Left ventricle myocardium superior (tissue), 1 donor: ENCODE measurements at places on chromosomes 6 and 20.
A peak's percentile ranks its signal among the peaks of the same experiment; 100 is the strongest.

- no peak for DNase-seq
Observed at GRCh38 chr6:105058846-105059245, 101.9 kb downstream of the LIN28B start.

DNA sequence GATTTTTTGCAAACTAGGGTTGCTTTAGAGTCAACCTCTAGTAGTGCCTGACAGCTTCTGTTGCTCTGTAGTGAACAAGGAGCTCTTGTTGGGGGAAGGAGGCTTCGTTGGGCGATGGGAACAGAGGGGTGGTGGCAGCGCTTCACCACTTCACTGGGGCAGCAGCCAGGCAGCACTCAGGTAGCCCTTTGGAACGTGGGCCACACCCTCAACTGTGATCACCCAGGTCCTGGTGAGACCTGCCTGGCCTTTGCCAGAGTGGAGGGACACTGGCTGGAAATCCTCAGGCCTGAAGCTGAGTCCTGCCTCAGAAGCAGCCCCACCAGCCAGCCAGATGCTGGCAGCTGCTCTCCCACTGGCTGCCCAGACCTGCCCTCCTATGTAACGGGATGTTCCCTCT lies 10.4 kb upstream of the EDN3 start:
- DNase-seq: no peak

DNA sequence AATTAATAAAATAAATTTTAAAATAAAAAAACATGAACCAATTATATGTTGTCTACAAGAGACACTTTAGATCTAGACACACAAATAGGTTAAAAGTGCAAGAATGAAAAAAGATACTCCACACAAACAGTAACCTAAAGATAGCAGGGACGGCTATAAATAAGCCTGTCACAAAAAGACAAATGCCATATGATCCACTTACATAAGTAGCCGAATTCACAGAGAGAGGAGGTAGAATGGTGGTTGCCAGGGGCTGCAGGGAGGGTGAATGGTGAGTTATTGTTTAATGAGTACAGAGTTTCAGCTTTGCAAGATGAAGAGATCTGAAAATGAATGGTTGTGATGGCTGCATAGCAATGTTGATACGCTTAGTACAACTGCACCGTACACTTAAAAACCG lies 32.7 kb downstream of the KATNA1 start:
- DNase-seq: no peak

DNA sequence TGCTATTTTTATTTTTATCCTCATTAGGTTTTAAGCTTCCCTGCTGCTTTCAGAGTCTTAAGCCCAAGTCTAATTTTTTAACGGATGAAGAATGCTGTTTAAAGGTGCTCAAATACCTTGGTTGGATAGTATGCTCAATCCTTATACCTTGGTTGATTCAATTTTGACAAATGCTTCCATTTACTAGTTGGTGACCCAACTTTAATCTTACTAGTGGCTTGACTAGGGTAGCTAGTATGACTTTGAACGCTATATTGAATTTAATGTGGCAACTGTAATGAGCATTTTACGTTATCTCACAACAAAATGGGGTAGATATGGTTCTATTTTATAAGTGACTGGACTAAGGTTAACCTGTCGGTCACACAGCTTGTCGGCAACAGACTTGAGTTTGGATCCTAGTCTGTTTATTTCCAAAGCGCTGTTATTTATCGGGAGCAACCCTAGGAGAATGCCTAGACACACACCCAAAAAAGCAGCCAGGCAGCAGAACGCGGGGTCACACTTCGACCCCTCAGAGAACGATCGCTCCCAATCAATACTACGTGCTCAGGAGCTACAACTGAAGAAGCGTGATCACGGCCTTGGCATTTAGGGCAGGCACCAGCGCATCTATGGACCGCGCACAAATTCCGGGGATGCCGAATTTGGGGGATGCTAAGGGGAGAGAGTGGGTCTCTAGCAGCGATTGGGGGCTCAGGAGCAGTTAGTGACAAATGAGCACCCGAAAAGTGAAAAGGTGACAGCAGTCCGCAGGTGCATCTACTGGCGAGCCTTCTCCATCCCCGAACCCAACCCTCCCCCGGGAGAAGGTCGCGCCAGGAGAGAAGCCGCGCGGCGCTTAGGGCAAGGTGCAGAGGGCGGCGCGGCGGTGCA lies 586 bp upstream of the ALDH5A1 start:
- no peak for DNase-seq

DNA sequence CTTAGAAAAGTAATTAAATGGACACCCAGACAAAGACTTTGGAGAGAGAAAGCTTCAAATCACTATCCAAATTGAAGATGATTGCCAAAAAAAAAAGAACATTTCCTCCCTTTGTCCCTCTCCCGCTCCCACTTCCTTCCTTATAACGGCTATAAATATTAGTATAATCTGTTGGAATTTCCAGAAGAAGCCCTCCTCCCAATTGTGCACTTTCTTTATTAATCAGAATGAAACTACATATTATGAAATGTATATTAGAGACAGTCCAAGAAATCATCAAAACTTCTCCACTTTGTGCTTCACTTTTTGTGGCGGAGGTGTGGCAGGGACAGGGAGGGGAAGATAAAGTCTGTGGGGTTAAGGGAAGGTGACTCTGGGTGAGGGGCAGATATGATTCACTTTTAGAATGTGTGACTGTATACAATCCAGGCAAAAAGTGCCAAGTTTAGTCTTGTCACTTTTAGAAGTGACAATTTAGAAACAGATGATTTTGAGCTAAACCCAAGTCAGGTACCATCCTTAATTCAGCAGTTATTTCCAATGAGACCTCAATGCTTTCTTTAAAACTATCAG lies 195.0 kb upstream of the MARCKS start:
- DNase-seq: no peak

GRCh38 chr20:19492687-19493336 lies 265.2 kb upstream of the RIN2 start:
- no peak for DNase-seq

- no peak for DNase-seq
Observed at GRCh38 chr6:69096681-69097080, 461.6 kb downstream of the ADGRB3 start.

DNA sequence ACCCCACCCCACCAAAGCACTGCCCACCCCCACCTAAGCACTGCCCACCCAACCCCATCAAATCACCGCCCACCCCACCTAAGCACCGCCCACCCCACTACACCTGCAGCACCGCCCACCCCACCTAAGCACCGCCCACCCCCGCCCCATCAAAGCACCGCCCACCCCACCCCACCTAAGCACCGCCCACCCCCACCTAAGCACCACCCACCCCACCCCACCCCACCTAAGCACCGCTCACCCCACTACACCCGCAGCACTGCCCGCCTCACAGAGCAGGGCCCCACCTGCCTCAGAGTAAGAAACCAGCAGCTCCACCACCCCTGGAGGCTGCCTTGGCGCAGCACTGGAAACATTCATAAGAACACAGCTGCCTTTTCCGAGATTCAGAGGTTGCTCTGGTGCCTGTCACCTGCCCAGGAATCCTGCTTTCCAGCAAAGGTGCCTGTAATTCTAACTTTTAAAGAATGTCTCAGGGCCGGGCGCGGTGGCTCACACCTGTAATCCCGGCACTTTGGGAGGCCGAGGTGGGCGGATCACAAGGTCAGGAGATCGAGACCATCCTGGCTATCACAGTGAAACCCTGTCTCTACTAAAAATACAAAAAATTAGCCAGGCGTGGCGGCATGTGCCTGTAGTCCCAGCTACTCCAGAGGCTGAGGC lies 148.2 kb downstream of the BMP7 start:
- no peak for DNase-seq

DNA sequence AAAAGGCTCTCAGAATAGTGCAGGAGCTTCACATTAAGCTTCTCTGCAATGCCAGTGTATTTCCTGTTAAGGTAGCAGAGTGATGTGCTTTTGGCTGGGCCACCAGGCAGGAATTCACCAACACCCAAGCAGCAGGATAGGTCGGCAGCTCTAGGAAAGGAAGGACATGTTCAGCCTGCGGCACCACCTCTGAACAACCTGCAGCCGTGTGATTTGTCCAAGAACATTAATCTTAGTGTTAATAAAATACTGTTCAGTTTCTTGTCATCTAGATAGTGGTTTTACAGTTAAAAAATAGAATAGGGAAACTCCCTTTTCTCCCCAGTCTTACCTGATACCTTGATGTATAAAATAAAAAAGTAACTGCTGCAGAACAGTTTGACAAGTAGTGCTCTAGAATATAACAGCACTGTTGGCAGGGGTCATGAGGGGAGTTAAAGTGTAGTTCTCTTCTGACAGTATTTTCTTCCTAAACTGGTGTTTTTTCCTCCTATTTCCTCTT lies 18.8 kb downstream of the ZNF292 start:
- DNase-seq: peak; percentile 37

GRCh38 chr20:16035576-16035975 lies 537.7 kb downstream of the KIF16B start:
- DNase-seq: no peak

DNA sequence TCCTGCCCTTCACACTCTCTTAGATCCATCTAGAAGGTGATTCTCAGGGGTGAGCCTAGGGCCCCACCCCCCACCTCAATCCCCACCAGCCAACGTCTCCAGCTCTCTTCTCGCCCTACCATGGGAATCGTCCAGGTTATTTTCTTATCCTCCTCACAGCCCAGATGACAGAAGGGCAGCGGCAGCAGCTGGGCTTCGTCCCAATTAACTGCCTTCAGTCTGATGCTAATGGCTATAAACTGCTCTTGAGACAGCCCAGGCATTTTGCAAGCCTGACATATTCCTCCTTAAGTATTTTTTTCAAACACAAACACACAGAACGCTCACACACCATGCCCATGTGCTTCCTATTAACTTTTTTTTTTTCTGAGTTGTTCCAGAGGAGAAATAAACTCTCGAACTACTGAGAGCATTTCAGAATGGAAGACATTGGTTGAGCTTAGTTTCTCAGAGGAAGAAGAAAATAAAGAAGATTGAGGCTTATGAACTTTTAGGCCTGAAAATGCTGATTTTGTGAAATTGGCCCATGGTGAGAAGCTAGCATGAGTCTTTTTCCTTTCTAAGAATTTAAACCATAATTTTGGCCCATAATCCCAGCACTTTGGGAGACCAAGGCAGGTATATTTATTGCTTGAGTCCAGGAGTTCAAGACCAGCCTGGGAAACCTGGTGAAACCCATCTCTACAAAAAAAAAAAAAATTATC lies 124.6 kb downstream of the EYA2 start:
- no peak for DNase-seq

GRCh38 chr20:64138276-64138815 lies 25.9 kb upstream of the MYT1 start:
- DNase-seq: peak; percentile 1

- no peak for DNase-seq
Observed at GRCh38 chr6:86016077-86016476, 373.4 kb upstream of the SYNCRIP start.

- no peak for DNase-seq
Observed at GRCh38 chr20:34363465-34364222, 571 bp downstream of the ITCH start.

DNA sequence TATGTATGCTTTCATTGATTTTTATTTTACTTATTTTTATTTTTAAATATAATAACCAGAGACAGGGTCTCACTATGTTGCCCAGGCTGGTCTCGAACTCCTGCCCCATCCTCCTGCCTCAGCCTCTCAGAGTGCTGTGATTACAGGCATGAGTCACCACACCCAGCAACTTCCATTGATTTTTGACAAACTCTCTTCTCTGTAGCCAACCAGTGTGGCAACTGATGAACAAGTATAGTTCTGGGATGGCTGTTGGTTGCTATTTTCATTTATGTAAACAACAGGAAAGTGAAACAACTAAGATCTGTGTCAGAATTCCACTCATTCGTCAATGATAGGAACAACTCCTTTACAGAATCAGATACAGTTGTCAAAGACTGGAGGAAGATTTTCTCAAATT lies 356.7 kb upstream of the JARID2 start:
- DNase-seq: no peak

- peak; percentile 80 for DNase-seq
Observed at GRCh38 chr20:63791497-63792156, 39.4 kb downstream of the ZBTB46 start.

- DNase-seq: no peak
Observed at GRCh38 chr6:119479860-119480655, 130.5 kb upstream of the MAN1A1 start.

DNA sequence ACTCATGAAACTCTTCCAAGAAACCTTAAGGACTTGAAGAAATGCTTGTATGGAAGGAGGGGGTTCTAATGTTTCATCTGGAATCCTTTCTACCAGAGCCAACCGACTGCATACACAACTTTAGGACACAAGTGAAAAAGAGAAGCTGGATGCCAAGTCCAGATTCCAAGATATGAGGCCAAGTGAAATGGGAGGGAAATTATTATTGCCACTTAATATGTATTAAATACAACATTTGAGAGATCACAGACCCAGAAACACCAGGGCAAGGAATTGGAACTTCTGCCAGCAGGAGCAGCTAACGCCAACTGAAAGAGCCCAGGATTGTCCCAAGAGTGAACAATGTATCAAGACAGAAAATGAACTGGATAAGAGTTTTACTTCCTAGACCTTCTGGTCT lies 144.2 kb downstream of the ARHGAP18 start:
- no peak for DNase-seq

DNA sequence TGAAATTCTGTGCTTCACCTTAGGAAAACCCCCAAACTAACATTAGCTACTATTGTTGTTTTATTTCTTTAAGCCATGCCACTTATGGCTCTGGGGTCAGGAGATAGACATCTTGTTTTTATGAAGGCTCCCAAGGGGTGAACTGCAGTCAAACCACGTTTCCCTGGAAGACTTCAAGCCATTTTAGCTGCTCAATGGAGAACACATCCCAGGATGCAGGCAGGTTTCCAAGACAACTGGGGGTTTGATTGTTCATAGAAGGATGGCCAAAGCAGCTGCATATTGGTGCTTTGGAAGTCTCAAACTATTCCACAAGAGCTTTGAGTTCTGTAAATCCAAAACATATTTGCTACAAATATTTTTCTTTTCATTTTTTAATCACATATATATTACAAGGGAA lies 818.0 kb downstream of the MAFB start:
- DNase-seq: no peak

DNA sequence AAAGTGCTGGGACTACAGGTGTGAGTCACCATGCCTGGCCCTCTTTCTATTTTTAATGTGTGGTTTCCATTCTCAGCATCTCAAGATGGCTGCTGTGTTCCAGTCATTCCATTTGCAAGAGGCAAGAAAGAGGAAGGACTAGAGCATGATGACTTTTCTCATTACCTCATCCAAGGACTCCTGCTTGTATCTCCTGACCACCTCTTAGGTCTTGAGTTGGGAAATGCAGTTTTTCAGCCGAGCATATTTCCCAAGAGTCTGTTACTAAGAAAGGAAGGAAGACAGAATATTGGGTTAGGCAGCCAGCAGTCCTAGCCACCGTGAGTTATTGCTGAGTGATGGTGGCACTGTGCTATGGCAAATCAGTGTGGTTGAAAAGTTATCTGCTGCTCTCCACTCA lies 108.4 kb upstream of the INSM1 start:
- DNase-seq: no peak

DNA sequence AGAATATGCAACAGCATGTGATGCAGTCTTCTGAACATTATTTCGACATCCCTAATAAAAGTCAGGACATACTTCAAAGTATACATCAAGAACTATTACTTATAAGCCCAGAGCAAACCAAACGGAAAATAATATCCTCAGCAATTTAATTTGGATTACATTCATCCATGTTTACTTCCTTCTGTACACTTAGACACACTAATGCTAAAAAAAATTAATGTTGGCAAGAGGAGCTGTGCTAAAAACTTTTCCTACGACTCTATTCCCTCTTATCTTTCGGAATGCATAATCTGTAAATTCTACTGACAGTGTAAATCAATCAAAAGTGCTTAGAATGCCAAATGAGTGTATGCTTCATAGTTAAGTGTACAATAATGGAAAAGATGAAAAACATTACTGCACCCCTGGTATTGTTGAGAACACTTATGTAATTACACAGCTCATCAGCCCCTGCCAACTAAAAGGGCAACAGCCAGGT lies 301.2 kb upstream of the HSF2 start:
- DNase-seq: no peak
